Large intestine (tissue), 12 donors: ENCODE measurements at places on chromosomes 6 and 20.

- no peak for DNase-seq
These were observed 420.1 kb downstream of the CDKAL1 start for GRCh38 chr6:20954315-20954714.

- no peak for DNase-seq
These were observed 950.7 kb upstream of the FLRT3 start for GRCh38 chr20:15288106-15288505.

- DNase-seq: no peak
These were observed 142.9 kb upstream of the OLIG3 start for GRCh38 chr6:137637121-137637520.

GRCh38 chr6:143465546-143465945 is 14.9 kb downstream of the PEX3 start:
- DNase-seq: no peak

DNA sequence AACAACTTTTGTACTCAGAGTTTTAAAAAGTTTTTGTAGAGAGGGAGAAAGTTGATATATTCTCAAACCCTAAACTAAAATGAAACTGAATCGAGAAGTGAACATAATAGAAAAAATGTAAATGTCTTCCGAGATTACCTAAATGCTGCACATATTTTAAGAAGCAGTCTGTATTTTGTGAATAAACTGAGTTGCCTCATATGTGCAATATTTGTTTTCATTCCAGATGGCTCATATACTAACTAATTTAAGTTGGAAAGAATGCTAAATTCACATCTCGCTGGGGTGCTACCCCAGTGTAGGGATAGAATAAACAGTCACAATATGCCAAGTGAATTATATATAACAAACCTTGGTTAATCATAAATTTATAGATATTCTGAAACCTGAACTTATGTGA is 285.9 kb upstream of the THEMIS start:
- DNase-seq: no peak

DNA sequence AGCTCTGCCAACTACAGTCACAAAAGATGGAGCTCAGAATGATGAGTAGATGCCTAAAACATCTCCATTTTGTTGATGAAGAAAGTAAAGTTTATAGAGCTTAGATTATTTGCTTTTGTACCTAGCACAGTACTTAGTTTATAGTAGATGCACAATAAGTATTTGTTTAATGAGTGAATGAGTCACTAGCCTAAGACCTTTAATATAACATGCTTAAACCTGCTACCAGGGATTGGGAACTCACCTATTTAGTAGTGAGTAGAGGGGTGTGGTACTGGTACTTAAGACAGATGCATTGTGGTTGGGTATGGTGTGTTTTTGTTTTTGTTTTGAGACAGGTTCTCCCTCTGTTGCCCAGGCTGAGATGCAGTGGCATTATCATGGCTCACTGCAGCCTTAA is 35.8 kb downstream of the TRIM38 start:
- no peak for DNase-seq

DNA sequence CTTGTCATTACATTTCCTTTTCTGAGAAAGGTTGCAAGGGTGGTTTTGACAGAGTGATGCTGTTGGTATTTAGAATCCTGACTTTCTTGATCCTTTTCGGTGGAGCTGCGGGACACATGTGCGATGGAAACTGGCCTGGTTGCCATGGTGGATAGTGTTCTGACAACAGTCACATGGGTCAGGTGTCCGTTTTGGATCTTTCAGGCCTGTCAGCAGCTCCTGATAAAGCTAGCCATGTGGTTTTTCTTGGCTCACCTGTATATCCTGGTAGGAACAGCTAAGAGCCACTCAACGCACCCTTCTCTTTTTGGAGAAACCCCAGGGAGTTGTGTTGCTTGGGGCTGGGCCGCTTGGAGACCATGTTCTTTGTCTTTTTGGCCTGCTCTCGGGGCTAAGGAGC is 177.4 kb downstream of the MTFR2 start:
- DNase-seq: no peak

- no peak for DNase-seq
These were observed 3.0 kb downstream of the THBD start for GRCh38 chr20:23046431-23046830.

- DNase-seq: no peak
These were observed 26.9 kb downstream of the SLC22A16 start for GRCh38 chr6:110449541-110449895.

GRCh38 chr20:38298768-38299288 is 5.1 kb upstream of the BPI start:
- DNase-seq: no peak

GRCh38 chr6:140285471-140285870 is 911.0 kb upstream of the CITED2 start:
- DNase-seq: no peak

DNA sequence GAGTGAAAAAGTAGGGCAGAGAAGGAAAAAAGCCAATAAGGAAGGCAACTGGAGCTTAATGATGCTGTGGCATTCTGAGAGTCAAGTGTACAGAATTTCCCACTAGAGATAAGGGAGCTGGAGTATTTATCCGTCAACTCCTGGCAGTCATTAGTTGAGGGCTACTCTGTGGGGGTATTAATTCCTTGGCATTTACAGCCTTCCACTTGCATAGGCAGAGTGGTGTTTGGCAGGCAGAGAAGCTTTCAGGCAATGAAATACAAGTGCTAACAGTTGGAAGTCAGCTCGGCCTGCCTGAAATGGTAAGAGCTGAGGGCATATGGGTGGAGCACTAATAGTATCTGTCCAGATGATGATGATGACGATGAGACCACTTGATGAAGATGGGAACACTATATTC is 207.3 kb upstream of the FLRT3 start:
- DNase-seq: no peak

DNA sequence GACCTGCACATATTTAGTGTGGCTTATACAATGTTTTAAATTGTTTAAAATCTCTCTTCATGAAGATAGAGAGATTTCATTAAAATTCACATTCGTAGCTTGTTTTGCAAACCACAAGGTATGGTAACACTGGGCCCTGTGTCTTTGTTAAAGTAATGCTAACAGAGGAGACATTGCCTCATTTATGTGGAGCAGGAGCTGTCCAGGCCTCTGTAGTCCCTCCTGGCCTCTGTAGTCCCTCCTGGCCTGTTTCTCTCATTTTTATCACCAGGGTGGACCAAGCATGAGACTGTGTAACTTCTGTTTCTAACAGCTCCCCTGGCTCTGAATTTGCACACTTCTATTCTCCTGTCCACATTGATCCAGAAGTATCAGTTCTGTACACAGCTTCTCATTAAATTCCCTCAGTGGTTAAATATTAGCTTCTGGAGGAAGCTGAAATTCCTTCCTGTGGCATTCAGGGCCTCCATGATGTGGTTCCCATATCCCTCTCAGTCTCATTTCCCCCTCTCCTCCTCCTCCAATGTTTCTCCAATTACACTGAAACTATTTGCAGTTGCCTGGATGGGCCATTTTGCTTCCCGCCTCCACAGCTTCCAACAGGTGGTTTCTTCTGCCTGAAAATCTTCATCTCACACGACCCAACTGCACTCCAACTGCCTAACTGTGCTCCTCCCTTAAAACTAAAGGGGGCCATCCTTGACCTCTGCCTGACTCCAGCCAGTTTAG is 340.4 kb downstream of the SYNE1 start:
- no peak for DNase-seq

- no peak for DNase-seq
These were observed 1071.1 kb upstream of the CITED2 start for GRCh38 chr6:140445474-140446004.

DNA sequence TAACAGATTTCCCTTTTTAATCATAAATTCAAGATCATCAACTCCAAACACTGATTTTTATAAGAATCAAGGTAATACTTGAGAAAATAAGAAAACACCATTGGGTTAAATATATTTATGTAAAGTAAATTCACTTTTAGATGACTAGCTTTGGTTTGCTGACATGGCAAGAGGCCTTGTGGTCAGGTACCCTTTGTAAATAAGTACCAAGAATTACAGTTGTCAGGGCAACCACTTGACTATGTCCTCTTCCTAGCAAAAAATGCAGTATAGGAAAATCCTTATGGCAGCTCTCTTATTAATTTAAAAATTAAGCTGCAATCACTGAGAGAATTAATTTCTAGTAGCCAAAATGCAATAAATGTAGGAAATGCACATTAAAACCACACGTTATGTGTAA is 153.8 kb downstream of the INSM1 start:
- DNase-seq: no peak

GRCh38 chr20:36775196-36775595 is 1.6 kb upstream of the DSN1 start:
- DNase-seq: no peak

GRCh38 chr20:38139977-38140753 is 24.9 kb downstream of the TGM2 start:
- no peak for DNase-seq

GRCh38 chr20:44810391-44811149 is at the start of gene RIMS4:
TSS of gene RIMS4 (minus strand) at chr20:44810546. CDS start at chr20:44810271, 275 bp downstream.
- DNase-seq: peak; percentile 29

DNA sequence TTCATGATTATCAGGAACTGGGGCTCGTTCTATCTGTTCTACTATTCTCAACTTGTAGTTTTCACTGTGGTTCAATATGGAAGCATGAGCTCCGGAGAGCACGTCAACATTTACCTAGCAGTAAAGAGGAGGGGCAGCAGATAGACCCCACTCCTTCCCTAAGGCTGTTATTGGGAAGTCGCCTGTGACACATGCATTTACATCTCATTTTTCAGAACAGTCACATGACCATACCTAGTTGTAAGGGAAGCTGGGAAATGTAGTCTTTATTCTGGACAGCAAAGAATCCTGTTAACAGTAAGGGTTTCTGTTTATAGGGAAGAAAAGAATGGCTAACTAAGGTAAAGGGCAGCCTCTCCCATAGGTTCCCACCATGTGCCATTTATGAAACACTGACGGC is 158.3 kb downstream of the ZFP64 start:
- no peak for DNase-seq
